ENCODE measurements at places on chromosomes 2 and 18.

- no peak for DNase-seq
Observed at GRCh38 chr2:20543469-20544152, 96.7 kb downstream of the RHOB start.

GRCh38 chr2:3633089-3633981 lies 24.7 kb upstream of the ALLC start:
- DNase-seq: no peak

- DNase-seq: no peak
Observed at GRCh38 chr2:218880102-218880858, at the start of gene WNT10A. Gene WNT10A (plus strand): TSS chr2:218880852. CDS start chr2:218880996, 144 bp downstream.

- no peak for DNase-seq
Observed at GRCh38 chr2:181962142-181962541, 23.5 kb upstream of the PPP1R1C start.

DNA sequence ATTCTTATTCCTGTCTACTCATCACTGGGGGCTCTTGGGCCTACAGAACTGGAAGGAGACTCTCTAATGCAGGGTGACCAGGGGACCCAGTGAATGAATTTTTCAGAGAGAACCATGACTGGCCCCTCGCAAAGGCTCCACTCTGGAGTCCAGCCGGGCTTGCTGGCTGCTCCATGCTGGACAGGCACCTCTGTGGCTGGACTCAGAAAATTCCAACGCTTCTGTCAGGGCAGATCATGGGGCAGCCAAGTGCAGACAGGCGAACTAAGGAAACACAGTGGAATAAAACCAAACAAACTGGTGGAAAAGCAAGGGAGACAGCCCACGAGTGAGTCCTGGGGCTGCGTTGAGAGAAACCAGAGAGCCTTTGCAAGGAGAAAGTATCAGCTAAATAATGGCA lies 57.2 kb downstream of the ACAA2 start:
- DNase-seq: no peak

- no peak for DNase-seq
Observed at GRCh38 chr2:112790305-112790704, 6.0 kb upstream of the IL1A start.

DNA sequence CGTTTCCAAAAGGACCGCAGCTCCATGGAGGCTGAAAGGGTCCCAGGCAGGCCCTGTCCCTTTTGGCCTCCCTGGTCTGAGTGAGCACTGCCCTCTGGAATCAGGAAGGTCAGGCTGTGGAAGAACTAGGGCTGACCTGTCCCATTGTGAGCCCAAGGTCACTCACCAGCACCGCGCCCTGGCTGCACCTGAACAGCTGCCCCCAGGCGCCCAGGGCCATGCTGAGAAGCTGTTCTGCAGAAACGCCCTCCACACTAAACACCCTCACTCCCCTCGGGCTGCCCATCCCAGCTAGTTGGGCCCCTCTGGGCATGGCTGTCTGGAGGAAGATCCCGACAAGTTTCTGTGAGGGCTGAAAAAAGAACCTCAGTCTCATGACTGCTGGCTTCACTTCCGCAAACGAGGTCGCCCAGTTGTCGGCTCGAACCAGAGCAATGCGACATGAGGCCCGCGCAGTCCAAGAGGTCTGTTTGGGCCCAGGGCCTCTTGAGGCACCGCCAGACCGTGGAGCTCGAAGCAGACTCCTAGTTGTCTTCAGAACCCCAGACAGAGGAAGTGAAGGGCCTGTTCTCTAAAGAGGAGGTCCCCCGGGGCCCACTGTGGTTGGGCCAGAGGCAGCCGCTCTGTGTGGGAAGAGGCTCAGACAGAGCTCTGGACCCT lies 64.4 kb downstream of the INPP5D start:
- DNase-seq: no peak

DNA sequence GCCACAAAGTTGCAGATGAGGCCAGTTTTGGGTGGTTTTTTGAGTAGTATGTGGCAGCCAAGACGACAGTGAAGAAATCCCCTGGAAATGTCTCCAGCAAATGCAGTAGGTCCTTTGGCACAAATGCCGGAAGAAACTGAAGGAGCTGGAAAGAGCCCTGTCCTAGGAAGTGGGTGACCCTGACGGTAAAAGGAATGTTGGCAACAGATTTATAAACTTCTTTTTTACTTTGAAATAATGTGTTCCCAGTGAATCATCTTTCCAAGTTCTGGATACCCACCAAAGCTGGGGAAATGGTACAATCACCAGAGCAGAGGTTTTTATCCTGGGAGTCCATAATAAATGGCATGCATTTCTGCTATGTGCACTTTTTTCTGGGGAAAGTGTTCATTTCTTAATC lies 112.9 kb downstream of the CSRNP3 start:
- DNase-seq: no peak

- DNase-seq: no peak
Observed at GRCh38 chr2:19536136-19536535, 177.7 kb upstream of the OSR1 start.

GRCh38 chr2:216804357-216805350 lies 55.2 kb downstream of the TNP1 start:
- DNase-seq: no peak

- no peak for DNase-seq
Observed at GRCh38 chr2:241659150-241659739, 21.8 kb downstream of the ATG4B start.

GRCh38 chr2:200301953-200302858 lies 4.3 kb upstream of the SPATS2L start:
- DNase-seq: no peak

DNA sequence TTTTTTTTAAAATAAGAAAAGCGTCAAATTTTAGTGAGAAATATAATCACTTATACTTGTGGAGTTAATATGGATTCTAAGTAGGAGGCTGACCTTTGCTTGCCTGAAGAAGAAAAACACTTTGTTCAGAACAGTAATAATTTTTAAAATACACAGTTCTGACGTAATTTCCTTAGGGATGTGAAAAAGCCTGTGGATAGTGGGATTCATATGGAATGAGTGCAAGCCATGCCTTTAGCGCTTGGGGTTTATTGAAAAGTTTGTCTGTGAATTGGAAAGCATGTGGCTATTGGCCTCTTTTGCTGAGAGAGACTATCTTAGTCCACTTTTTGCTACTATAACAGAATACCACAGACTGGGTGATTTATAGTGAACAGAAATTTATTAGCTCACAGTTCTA lies 151.3 kb downstream of the CCDC85A start:
- DNase-seq: no peak

- no peak for DNase-seq
Observed at GRCh38 chr18:78123144-78123909, 856.3 kb upstream of the SALL3 start.

GRCh38 chr2:195694553-195694952 lies 37.5 kb downstream of the SLC39A10 start:
- no peak for DNase-seq

Measured in hypothalamus (tissue), 51 donors.